Heart left ventricle (tissue), 16 donors: ENCODE measurements at places on chromosomes 6 and 20.

GRCh38 chr6:43681303-43681702 lies 6.3 kb downstream of the MRPS18A start:
- H3K27me3 ChIP-seq, result no peaks in the 10 kb centered on the region
- peaks cover 59% of the 10 kb centered on the region for H3K4me1 ChIP-seq
- H3K36me3 ChIP-seq, result peaks cover 20% of the 10 kb centered on the region
- DNase-seq, result no peak
- peak overlapping the region; percentile 44 for H3K27ac ChIP-seq

DNA sequence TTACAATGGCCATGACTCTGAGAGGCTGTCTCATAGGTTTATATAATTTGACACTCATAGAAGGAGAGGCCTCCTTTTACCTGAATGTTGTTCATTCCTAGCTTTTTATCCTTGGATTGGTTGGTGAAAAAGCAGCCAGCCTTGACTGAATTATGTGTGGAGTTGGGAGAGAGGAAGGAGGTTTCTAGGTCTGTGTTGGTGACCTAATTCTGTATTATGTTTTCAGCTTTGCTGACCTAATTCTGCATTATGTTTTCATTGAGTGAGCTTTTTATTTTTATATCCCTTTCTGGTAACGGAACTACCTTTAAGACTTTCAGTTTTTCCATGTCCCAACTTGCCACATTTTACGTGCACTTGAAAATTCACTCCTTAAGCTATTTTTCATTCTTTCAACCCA lies 59.1 kb upstream of the RNF144B start:
- H3K27me3 ChIP-seq, result no peaks in the 10 kb centered on the region
- no peaks in the 10 kb centered on the region for H3K36me3 ChIP-seq
- no peak overlapping the region for H3K4me3 ChIP-seq

- no peaks in the 10 kb centered on the region for H3K4me1 ChIP-seq
- H3K27me3 ChIP-seq, result no peaks in the 10 kb centered on the region
- no peak overlapping the region for H3K27ac ChIP-seq
- DNase-seq, result no peak
Observed at GRCh38 chr20:30168025-30168799, 1089.3 kb upstream of the DEFB115 start.

DNA sequence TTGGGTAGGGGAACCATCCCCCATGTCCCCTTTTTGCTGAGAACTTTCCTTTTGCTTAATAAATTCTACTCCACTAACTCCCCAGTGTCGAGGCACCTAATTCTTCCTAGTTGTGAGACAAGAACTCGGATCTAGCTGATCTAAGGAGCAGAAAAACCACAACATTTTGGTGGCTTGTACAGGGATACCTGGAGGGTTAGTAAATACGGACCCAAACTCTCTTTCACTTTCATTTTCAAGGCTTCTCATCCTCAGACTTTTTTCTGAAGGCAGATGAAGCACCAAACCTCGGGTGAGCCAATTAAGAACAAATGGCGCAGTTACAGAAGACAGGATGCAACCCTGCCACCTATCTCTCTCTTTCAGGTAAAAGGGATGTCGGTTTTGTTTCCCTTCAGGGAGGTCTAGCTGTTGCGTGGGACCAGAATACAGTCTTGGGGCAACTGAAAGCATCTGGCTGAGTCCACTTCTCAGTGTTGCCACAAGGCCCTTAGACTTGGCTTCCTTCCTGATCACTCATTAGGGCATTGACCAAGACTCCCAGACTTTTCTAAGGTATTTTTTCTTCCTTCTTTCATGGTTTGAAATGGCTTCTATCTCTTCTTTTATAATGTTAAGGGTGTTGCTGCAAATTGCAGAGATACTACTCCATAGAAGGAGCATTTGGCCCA lies 11.1 kb upstream of the HTR1B start:
- H3K36me3 ChIP-seq, result no peaks in the 10 kb centered on the region
- no peak overlapping the region for H3K4me3 ChIP-seq
- no peak for DNase-seq
- no peak overlapping the region for H3K27ac ChIP-seq

- DNase-seq, result no peak
- no peak overlapping the region for H3K4me3 ChIP-seq
- peaks cover 36% of the 10 kb centered on the region for H3K36me3 ChIP-seq
- H3K27me3 ChIP-seq, result no peaks in the 10 kb centered on the region
- H3K27ac ChIP-seq, result no peak overlapping the region
Observed at GRCh38 chr6:143726015-143726647, 48.4 kb downstream of the PHACTR2 start.

DNA sequence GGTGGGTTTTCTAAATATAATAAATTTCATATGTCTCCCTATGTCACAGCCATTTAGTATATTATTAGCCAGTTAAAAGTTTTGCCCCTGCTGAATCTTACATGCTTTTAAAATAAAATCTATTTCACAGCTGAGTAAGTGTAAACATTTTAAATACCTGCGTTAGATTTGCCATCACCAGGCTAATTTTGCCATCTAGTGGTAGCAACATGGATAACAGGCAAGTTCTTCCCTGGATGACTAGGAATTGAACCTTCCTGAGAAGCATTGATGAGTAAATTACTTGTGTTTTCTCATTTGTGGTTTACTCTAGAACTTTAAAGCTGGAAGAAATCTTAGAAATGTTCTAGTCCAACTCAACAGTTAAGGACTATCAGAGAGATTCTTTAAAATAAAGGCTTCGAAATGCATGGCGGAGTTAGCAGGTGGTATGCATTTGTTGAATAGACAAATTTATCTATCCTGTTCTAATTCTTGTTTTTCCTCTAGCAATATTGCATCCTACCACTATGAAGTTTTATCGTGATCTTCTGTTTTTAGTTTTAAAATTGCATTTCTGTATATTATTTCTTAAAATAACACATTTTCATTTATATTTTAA lies 2.6 kb downstream of the PRSS35 start:
- no peaks in the 10 kb centered on the region for H3K27me3 ChIP-seq
- DNase-seq, result no peak
- no peak overlapping the region for H3K27ac ChIP-seq
- no peak overlapping the region for H3K4me3 ChIP-seq

DNA sequence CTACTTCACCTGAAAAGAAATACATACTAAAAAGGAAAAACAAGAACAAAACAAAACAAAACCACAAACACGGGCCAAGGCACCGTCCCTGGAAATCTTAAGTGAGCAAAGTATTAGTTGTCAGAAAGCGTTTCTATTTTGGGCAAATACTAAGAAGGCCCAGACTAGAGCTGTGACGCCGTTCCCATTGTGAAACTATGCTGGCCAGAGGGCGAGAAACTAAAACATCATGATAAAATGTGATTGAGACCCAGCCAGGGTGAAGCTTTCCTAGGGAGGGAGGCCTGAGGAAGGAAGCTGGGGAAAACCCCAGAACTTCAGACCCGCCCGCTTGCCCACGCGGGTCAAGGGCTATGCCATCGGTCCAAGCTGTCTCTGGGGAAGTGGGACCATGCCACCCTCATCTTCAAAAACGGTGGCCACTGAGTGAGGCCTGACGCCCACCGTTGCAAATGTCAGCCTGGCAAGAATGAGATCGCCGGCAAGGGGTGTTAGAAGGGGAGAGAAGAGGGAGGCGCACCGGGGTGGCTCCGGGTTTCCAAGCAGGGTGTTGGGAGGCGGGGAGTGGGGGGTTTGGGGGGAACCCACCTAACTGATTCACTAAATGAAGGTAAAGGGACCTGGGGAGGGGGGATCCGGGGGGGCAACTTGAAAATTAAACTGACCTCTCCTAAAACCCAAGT lies 1950.9 kb upstream of the DEFB115 start:
- no peaks in the 10 kb centered on the region for H3K4me1 ChIP-seq
- H3K4me3 ChIP-seq, result no peak overlapping the region
- no peaks in the 10 kb centered on the region for H3K27me3 ChIP-seq

DNA sequence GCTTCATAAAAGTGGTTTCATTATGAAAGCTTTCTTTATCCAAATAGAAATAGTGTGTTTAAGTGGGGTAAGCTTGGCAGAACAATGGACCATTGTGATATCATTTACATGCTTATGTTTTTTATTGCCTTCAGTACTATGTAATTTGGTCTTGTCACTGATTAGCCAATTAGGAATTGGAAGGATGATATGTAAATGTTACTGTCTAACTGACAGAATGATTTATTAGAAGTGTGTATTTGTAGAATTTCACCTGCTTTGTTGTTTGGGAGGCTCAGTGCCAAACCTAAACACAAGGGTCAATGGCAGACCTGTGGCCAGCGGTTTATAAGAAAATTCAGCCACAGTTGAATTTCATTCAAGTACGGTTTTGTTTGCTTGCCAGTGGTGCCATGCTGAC lies 39.0 kb downstream of the AIG1 start:
- no peaks in the 10 kb centered on the region for H3K27me3 ChIP-seq
- no peaks in the 10 kb centered on the region for H3K4me1 ChIP-seq
- no peaks in the 10 kb centered on the region for H3K36me3 ChIP-seq

DNA sequence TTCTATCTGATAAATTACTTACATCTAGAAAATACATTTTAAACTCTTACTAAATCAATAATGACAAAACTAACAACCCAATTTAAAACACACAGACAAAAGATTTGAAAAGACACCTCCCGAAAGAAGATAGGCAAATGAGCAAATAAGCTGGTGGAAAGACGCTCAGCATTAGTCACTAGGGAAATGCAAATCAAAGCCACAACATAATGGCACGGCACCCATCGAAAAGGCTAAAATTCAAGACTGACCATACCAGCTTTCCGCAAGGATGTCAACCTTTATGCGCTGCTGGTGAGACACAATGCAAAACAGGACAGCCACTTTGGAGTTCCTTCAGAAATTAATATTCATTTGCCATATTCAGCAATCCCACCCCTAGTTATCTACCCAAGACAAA lies 25.9 kb downstream of the TAF4 start:
- no peak for DNase-seq
- no peak overlapping the region for H3K27ac ChIP-seq
- H3K4me1 ChIP-seq, result no peaks in the 10 kb centered on the region
- H3K36me3 ChIP-seq, result no peaks in the 10 kb centered on the region
- H3K27me3 ChIP-seq, result no peaks in the 10 kb centered on the region

DNA sequence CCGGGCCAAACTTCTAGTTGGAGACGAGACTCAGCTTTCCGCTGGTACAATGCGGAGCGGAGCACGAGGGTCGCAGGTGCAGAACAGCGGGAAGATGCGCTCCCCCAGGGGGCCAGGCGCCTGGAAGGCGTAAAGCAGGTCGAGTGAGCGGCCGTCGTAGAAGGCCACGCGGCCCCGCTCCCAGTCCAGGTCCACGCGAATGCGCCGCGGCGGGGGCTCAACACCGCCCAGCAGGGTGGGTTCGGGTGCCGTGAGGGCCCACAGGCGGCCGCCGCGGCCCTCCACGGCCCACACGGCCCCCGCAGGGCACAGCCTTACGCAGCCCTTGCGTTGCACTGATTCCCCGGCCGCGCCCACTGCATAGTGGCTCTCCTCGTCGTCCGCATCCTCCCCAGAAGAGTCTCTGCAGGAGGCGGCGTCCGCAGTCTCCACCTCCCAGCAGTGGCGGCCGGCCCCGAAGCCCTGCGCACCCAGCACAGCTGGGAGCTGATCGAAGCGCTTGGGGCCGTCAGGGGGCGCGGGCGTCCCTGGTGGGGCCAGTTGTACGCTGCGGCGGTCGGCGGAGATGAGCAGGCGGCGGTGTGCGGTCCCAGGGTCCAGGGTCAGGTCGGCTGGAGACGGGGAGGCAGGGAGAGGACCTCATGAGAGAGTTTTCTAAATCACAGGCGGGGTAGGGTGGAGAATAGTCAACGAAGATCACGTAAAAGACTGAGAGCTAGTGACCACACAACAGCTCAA lies 4.3 kb downstream of the PPP1R11 start:
- H3K4me3 ChIP-seq, result peak overlapping the region; percentile 38
- H3K27me3 ChIP-seq, result peaks cover 46% of the 10 kb centered on the region
- peaks cover 42% of the 10 kb centered on the region for H3K4me1 ChIP-seq
- DNase-seq, result peak; percentile 77
- peaks cover 20% of the 10 kb centered on the region for H3K36me3 ChIP-seq

DNA sequence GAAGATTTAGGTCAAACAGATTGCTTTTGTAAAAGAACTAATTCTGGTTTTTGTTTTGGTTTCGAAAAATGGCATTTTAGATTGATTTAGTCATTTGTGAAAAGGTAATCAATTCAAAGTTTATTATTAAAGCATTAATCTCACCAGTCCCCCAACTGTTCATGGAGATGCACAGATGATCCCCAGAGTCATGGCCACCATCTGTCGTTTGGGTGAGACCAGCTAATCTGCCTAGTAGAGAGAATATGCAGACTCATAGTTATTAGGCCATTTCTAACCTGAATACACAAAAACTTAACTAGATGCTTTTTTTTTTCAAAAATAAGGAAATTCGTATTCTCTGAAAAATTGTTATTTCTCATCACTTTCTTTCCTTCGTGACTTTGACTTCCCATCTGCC lies 58.1 kb downstream of the C6orf58 start:
- H3K4me1 ChIP-seq, result no peaks in the 10 kb centered on the region
- H3K4me3 ChIP-seq, result no peak overlapping the region
- no peaks in the 10 kb centered on the region for H3K27me3 ChIP-seq
- H3K36me3 ChIP-seq, result no peaks in the 10 kb centered on the region

GRCh38 chr6:3900744-3901336 lies 51.7 kb downstream of the FAM50B start:
- no peaks in the 10 kb centered on the region for H3K36me3 ChIP-seq
- H3K27me3 ChIP-seq, result no peaks in the 10 kb centered on the region
- DNase-seq, result no peak
- H3K27ac ChIP-seq, result no peak overlapping the region

GRCh38 chr6:150631283-150631983 lies 31.7 kb downstream of the PLEKHG1 start:
- no peaks in the 10 kb centered on the region for H3K27me3 ChIP-seq
- H3K27ac ChIP-seq, result no peak overlapping the region
- H3K36me3 ChIP-seq, result no peaks in the 10 kb centered on the region
- no peak for DNase-seq

- DNase-seq, result no peak
- H3K27ac ChIP-seq, result no peak overlapping the region
- no peaks in the 10 kb centered on the region for H3K27me3 ChIP-seq
- no peak overlapping the region for H3K4me3 ChIP-seq
- H3K36me3 ChIP-seq, result no peaks in the 10 kb centered on the region
Observed at GRCh38 chr6:82893889-82894652, 171.6 kb downstream of the UBE3D start.

GRCh38 chr20:21995461-21995860 lies 290.0 kb downstream of the PAX1 start:
- no peak overlapping the region for H3K4me3 ChIP-seq
- H3K4me1 ChIP-seq, result no peaks in the 10 kb centered on the region
- DNase-seq, result no peak
- H3K27ac ChIP-seq, result no peak overlapping the region

DNA sequence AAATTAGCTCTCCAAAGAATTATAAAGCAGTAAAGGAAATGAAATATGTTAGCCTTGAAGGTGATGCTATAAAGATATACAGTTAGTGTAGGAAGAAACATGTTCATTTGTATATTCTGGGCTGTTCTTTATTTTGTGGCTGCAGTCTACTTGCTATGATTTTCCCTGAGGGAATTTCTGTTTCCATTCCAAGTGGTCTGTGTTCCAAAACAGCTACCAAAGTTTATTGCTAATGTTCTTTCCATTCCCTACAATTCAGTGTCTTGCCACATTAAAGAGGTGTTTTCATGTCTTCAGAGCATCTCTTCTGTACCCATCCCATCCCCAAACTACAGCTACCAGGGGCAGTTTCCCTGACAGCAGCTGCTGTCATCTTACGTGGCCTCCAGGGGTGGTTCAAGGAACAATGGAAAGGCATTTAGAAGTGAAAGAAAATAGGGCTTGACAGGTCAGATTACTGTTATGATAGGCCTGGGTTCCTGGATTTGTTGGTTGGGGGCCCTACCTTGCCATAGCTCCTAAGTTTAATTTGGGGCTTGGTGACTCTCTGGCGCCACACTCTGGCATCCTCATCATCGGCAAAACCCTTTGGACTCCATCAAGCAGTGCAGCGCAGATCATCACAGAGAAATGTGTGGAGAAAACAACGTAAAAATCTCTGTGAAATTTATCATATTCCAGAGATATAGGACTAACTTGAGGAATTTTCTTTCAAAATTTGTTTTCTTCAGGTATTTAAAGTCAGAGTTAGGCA lies 33.8 kb upstream of the AIG1 start:
- no peaks in the 10 kb centered on the region for H3K4me1 ChIP-seq
- no peak overlapping the region for H3K27ac ChIP-seq
- DNase-seq, result peak; percentile 23
- no peaks in the 10 kb centered on the region for H3K27me3 ChIP-seq
